Activated naive CD4-positive, alpha-beta T cell treated with Interleukin-2 at 50 U/mL for 16 hours (primary cell): ENCODE measurements at places on chromosomes 5 and 9.

DNA sequence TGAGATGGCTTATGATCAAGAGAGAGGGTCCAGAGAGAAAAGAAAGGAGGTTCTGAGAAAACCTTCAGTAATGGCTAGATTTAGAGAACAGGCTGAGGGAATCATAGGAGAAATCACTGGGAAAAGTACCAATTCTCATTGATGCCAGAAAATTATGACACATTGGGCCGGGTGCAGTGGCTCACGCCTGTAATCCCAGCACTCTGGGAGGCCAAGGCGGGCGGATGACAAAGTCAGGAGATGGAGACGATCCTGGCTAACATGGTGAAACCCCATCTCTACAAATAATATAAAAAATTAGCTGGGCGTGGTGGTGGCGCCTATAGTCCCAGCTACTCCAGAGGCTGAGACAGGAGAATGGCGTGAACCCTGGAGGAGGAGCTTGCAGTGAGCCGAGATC is 29.5 kb upstream of the PLIN2 start:
- DNase-seq: no peak

DNA sequence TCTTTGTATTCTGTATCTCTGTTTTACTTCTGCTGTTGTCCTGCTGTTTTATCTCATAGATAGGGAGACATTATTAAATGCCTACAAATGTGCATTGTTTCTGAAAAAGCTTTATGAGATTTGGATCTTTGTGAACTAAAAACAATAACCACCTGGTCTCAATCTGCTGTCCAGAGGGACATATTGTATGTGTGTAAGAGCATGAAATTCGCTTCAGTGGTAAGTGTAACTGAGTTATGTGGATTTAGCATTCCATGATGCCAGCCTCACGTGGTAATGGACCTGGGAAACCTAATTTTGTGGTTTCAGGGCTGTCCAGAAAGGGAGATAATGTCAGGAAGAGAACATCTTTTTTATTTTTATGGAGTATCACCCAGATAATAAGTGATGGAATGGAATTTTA is 119.3 kb downstream of the GDNF start:
- no peak for DNase-seq

- no peak for DNase-seq
These were observed 147.8 kb upstream of the RAPGEF1 start for GRCh38 chr9:131887680-131888079.

GRCh38 chr5:16461026-16461425 is 4.6 kb downstream of the ZNF622 start:
- DNase-seq: no peak

DNA sequence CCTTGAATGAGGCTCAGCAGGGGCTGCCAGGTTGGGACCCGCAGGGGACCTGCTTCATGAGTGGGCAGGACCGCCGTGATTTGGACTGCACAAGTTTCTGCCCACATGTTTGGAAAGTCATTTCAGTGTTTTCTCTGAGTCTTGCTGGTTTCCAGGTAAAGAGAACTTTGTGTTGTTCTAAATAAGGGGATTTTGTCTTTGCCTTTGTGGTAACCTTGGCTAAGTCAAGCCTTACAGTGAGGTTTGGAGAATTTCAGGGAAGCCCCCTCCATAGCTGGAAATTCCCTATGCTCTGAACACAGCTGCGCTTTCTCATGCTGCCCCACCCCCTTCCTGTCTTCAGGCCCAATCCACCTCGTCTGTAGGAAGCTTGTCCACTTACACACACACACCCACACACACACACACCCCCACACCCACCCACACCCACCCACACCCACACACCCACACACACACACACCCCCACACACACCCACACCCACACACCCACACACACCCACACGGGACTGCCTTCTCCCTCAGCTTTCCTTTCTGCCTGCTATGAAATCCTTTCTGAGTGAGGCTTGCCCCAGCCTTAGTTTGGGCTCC is 270.1 kb downstream of the HSPA4 start:
- peak; percentile 42 for DNase-seq

DNA sequence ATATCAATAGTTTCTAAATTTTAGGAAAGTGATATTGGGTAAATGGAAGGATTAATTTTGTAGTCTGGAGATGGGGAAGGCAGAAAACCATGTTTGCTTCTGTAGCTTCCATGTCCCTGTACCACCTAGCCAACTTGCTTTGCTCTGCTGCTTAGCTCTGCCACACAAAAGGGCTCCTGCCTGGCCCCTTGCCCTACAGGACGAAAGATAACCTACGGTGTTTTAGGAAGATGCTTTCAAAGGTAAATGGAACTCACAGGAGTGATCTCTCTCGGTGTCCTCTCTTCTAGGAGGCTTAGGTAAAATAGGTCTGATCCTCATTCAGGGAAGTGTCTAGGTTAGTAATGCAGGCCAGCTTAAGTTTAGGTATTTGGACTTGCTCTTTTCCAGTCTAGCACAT is 37.8 kb upstream of the DMXL1 start:
- DNase-seq: no peak

GRCh38 chr9:266228-266627 is 51.6 kb downstream of the DOCK8 start:
- DNase-seq: no peak

GRCh38 chr5:139422307-139422893 is 16.9 kb downstream of the DNAJC18 start:
- peak; percentile 44 for DNase-seq

DNA sequence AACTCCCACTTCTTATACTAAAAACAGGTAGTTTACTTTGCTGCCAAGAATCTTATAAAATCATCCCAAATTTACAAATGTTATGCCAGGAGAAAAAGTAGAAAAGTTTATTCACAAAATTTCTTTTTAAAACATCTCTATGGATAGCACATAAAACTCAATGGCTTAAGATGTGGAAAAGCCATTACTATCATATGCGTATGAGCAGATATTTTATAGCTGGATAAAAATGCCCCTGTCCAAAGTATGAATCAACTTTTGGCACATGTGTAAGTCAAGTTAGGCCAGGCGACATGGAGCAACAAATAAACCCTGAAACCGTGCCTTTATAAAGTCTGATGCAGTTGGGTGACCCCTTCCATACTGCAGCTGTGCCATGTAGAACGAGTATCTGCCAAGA is 38.6 kb upstream of the FBP1 start:
- DNase-seq: no peak

DNA sequence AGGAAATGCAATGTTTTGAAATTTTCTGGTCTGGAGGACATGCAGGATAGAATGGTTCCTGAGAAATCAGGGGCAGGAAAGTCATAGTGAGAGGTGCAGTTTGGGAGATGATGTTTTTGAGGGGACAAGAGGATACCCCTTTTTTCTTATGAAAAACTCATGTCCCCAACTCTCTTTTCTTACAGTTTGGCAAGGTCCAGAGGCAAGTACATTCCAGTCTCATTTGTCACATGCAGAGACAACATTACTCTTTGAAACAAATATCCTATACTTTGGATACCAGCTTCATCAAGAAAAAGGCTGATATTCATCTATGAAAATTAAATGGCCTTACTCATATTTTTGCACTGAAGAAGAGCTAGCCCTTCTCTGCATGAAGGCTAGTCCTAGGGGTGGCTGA is 48.2 kb downstream of the EQTN start:
- DNase-seq: no peak

DNA sequence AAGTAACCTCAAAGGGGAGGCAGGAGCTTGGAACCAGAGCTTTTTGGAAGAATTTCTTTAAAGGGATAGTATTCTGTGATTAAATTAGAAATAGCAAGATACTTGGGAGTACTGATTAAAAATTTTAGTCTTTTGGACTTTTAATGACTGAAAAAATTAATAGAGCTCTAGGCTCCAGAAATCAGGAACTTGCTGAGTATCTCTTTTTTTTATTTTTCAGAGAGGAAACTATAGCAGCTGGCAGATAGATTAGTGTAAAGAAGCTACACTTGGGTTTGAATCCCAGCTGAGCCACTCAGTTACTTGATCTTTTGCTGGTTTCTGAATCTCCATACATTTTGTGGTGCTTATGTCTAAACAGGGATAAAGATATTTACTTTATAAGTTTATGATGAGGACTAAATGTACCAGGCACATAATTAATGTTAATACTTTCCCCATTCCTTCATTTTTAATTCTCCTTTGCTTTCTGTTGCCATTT is 94.2 kb upstream of the TNC start:
- DNase-seq: no peak

DNA sequence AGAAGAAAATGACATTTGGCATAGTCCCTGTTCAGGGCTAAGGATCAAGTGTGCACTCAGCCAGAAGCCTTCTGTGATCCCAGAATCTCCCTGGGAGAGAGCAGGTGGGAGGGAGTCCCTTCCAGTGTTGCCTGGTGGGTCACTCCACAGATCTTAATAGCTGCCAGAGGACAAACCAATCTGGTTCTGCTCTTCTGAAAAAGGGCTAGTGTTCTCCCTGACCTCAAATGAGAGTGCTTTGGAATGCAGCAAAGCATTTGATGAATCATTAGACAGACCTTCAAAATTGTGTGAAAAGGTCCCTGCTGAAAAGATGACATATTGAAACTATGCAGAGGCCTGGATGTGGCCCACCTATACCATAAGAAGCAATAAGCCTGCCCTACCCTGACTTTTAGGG is 339.7 kb downstream of the TMEM232 start:
- no peak for DNase-seq

DNA sequence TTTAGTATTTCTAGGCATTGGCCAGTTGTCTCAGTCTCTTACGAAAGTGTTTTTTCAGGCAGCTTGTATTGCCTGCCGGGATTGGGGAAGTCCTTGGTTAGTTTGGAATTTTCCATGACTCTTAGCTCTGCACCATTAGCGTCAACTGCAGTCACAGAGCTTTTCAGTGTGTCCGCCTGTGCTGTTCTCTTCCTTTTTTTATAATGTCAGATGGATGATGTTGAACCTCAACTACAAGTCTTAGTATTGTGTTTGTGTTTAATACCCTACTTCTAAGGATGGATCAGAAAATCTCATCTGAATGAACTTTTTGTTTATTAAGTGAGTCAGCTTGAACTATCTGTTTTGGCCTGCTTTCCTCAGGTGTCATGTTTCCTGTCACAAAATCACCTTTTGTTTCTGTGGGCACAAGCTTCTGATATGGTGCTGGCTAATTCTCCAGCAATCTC is 33.1 kb downstream of the ATP6V0E1 start:
- DNase-seq: no peak

GRCh38 chr5:138824924-138825863 is 49.9 kb downstream of the LRRTM2 start:
- DNase-seq: no peak

DNA sequence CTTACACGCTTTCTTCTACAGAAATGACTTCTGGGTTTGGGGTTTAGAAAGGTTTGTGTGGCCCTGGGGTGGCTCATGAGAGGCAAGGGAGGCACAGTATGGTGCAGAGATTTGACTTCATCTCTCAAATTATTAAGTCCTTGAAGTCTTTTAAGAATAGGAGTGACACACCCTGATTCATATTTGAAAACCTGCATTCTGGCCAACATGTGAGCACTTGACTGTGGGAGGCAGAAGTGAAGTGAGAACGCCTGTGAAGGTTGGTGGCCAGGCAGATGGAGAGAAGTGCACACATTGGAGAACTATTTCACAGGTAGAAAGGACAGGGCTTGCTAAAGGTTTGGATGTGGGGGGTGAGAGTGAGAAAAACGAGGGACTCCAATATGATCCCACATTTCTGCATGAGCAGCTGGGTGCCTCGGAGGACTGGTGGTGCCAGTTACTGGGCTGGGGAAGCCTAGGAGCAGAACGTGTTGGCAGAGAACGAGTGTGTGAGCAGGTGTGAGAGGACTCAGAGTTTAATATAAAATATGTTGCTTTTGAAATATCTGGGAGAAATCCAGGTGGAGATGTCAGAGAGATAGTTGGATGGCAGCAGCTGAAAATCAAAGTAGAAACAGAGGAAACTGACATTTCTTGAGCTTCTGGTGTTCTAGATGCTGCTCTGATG is 240.0 kb upstream of the ADAMTSL1 start:
- no peak for DNase-seq

GRCh38 chr9:94903961-94904421 is 177.5 kb downstream of the AOPEP start:
- no peak for DNase-seq

GRCh38 chr9:109094268-109094667 is 25.5 kb downstream of the TMEM245 start:
- no peak for DNase-seq

- no peak for DNase-seq
These were observed 80.2 kb upstream of the DMRT1 start for GRCh38 chr9:761176-761792.

DNA sequence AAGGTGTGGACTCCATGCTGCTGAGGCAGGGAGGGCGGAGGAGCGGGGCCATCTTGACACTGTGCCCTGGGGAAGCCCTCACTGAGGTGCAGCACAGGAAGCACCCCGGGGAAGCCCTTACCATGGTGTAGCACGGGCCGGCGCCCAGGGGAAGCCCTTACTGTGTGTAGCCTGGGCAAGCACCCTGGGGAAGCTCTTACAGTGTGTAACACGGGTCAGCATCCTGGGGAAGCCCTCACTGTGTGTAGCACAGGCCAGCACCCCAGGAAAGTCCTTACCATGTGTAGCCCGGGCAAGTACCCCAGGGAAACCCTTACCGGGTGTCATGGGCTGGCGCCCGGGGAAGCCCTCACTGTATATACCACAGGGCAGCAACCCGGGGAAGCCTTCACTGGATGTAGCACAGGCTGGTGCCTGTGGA is 62.6 kb upstream of the ZNF354B start:
- no peak for DNase-seq

- no peak for DNase-seq
These were observed 43.7 kb downstream of the SECISBP2 start for GRCh38 chr9:89361816-89362646.

GRCh38 chr5:1476181-1476966 is 31.1 kb upstream of the SLC6A3 start:
- no peak for DNase-seq

- DNase-seq: no peak
These were observed 73.0 kb upstream of the SLC25A51 start for GRCh38 chr9:37976714-37977477.

GRCh38 chr5:542319-543311 is 18.4 kb upstream of the SLC9A3 start:
- no peak for DNase-seq

- DNase-seq: no peak
These were observed 925 bp downstream of the LIFR start for GRCh38 chr5:38555354-38556087.

GRCh38 chr5:54772684-54773083 is 212.7 kb downstream of the ESM1 start:
- no peak for DNase-seq

DNA sequence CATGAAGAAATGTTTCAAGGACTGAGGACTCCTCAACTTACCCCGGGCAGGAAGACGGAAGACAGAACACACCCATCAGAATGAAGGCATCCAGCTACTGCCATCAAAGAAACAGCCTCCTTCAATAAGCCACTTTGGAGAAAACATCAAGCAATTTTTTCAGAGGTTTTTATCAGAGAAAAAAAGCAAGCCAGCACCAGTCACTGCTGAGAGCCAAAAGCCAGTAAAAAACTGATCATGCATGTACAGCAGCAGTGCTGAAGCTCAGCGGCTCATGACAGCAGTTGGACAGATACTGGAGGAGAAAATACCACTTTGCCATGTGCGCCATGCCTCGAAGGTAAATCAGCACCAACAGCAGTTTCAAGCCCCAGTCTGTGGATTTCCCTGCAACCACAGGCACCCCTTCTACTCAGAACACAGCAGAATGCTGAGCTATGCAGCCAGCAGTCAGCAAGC is 10.1 kb upstream of the ZNF484 start:
- no peak for DNase-seq
